Liver (tissue), 10 donors: ENCODE measurements at places on chromosomes 16 and 17. TPM values are rescaled to one million over a fixed set of nuclear protein-coding genes. Genes with fewer than 3 reads are reported as not detected.

DNA sequence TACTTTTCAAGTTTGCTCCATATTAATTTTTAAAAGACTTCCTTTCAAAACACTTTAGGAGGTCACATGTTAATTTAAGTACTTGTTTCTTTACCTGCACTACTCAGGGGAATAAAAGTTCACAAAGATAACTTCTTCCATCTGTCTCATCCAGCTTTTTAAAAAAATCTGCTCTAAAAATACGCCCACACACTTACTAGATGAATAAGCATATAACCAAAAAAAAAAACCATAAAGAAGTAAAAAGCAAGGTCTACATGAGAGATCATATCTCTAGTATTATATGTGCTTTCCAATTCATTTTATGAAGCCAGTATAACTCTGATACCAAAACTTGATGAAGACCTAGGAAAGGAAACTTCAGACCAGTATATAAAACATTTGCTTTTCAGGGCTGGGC, 17.2 kb downstream of the SKAP1 start:
- DNase-seq: no peak
- peaks cover 27% of the 10 kb centered on the region for H3K27me3 ChIP-seq
- H3K27ac ChIP-seq: no peak overlapping the region
- H3K4me3 ChIP-seq: no peak overlapping the region

DNA sequence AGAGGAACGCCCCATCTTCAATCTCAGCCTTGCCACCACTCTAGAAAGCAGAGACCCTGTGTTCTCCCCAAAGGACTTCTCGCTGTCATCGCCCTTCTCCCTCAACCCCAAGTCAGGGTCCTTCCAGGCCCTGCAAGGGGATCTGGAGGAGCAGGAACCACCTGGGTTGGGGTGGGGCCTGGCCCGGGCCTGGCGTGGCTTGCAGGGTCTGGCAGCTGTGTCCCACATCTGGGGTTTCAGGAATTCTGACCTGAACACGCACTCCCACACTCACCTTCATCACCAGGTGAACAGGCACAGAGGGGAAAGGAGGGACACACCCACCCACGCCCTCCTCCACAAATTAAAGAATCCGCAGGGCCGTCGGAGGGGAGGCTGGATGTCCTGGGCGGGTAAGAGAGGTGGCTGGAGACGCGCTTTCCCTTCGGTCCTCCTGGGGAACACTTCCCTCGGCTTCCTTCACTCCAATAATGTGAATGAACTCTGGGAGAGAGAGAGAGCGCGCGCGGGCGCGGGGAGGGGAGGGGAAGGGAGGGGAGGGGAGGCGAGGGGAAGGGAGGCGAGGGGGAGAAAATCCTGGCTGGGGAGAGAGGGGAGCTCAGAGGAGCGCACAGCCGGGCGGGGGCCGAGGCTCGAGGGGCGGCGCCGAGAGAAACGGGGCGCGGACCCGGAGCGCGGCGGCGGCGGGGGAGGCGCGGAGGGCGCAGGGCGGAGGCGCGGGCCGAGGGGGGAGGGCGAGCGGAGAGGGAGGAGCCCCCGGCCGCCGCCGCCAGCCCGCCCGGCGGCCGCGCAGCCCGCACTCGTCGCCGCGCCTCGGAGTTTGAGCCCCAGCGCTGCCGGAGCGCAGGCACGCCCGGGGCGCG, at the start of gene CACNG4:
Gene CACNG4 (plus strand): TSS at position 799 of the 863 bp plus-strand sequence. CDS start 205 bp downstream, outside the sequence.
- no peak within 1 kb of the TSS for H3K27ac ChIP-seq
- H3K4me3 ChIP-seq: no peak within 1 kb of the TSS
- no peaks in the 10 kb centered on the region for H3K36me3 ChIP-seq
- H3K27me3 ChIP-seq: peaks cover 2% of the 10 kb centered on the region
- peaks cover 9% of the 10 kb centered on the region for H3K4me1 ChIP-seq
- no peak for DNase-seq

DNA sequence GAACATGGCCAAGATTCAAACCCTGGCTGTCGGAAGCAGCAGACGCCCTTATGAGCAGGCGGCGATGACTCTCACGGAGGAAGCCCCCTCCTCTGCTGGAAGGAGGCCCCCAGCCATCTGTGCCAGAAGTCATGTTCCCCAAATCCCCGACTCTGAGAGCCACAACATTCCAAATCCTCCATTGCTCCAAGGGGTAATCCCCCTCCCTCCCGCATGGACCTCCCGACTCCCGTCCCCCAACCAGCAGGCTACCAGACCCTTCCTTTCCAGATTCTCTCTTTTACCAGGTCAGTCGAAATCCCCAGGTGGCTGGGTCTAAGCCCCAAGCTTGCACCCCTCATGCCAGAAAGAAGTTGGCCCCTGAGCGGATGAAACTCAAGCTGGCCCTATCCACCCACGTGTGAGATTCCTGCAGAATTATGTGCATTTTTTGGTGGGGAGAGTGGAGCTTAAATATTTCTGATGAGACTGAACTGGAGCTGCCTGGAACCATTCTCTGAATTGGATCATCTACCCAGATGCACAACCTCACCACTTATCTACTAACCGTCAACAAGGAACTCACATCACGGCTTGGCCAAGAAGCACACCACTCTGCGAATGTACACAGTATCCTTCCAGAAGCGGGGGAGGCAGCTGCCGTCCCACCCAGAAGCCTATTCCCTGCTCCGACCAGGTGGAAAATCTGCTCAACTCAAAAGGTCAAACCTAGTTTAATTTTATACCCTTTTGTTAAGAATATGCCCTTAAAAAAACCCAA, 283.5 kb downstream of the C16orf95 start:
- no peak overlapping the region for H3K4me3 ChIP-seq
- H3K4me1 ChIP-seq: no peaks in the 10 kb centered on the region
- DNase-seq: no peak

- DNase-seq: no peak
- H3K27ac ChIP-seq: no peak overlapping the region
- H3K36me3 ChIP-seq: no peaks in the 10 kb centered on the region
- H3K27me3 ChIP-seq: no peaks in the 10 kb centered on the region
- H3K4me1 ChIP-seq: peaks cover 1% of the 10 kb centered on the region
- no peak overlapping the region for H3K4me3 ChIP-seq
These were observed 75.6 kb downstream of the ABR start for GRCh38 chr17:1104222-1104621.

DNA sequence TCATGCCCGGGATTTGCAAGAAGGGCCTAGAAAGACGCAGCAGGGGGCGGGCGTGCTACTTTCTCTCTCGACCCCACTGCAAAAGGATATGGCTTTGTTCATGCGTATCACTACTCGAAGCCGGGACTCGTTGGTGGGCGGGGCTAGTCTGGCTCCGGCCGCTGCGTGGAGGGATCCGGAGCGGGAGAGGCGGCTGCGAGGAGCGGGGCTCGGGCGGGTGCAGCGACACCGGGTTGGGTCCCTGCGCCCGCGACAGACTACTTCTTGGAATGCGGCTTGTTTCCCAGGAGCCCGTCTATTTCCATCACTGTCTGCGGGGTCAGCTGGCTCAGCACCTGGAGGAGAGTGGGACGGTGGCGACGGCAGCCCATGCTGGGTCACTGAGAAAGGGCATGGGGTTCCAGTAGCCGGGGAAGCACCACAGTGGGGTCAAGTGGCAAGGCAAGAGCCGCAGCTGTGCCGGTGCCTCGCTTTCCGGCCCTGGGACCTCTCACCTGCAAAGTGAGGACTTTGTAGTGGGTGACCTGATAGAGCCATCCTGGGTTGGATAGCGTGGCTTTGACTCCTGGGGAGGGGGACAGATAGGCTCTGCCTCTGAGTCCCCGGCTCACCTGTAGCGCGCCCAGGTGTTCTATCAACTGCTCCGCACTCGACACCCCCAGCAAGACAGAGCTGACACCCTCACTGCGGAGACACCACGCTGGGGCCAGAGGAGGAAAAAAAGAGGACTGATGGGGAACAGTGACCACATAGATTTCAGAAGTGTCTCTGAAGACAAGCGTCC, 6.6 kb downstream of the KCNAB3 start:
- peak overlapping the region; percentile 6 for H3K27ac ChIP-seq
- no peaks in the 10 kb centered on the region for H3K36me3 ChIP-seq
- no peaks in the 10 kb centered on the region for H3K27me3 ChIP-seq
- DNase-seq: peak; percentile 83
- H3K4me1 ChIP-seq: peaks cover 2% of the 10 kb centered on the region
- peak overlapping the region; percentile 8 for H3K4me3 ChIP-seq

The OTOA gene
- 0.10 TPM for polyA plus RNA-seq

DNA sequence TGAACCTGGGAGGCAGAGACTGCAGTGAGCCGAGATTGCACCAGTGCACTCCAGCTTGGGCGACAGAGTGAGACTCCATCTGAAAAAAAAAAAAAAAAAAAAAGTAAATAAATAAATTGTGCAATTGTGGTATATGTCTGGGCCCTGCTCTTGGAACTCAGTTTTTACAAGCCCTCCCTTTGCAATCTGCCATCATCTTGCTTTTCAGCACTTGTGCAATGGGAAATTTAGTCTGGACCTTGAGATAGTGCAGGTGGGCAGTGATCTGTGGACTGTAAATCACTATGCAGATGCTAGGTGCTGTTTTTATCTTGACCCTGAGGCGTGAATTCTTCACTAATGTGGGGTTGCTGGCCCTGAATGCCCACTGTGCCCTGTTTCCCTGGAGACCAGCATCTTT, 6.5 kb upstream of the RAP1GAP2 start:
- no peak overlapping the region for H3K27ac ChIP-seq
- H3K4me3 ChIP-seq: no peak overlapping the region
- no peaks in the 10 kb centered on the region for H3K4me1 ChIP-seq

DNA sequence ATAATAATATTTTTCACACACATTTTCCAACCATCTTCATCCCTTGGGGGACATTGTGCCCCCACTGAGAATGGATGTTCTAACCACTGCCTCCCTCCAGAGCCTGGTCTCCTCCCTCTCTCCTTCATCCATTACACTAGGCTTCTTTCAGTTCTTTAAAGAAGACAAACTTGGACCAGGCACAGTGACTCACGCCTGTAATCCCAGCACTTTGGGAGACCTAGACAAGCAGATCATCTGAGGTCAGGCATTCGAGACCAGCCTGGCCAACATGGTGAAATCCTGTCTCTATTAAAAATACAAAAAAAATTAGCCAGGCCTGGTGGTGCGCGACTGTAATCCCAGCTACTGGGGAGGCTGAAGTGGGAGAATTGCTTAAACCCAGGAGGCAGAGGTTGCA, 6.5 kb downstream of the ALOX15 start:
- H3K27me3 ChIP-seq: peaks cover 4% of the 10 kb centered on the region
- no peak overlapping the region for H3K27ac ChIP-seq
- H3K4me3 ChIP-seq: no peak overlapping the region
- peaks cover 11% of the 10 kb centered on the region for H3K4me1 ChIP-seq
- no peak for DNase-seq
- no peaks in the 10 kb centered on the region for H3K36me3 ChIP-seq
